Right hindlimb (tissue), 1 donor: ENCODE measurements at places on chromosomes 5 and 9.

DNA sequence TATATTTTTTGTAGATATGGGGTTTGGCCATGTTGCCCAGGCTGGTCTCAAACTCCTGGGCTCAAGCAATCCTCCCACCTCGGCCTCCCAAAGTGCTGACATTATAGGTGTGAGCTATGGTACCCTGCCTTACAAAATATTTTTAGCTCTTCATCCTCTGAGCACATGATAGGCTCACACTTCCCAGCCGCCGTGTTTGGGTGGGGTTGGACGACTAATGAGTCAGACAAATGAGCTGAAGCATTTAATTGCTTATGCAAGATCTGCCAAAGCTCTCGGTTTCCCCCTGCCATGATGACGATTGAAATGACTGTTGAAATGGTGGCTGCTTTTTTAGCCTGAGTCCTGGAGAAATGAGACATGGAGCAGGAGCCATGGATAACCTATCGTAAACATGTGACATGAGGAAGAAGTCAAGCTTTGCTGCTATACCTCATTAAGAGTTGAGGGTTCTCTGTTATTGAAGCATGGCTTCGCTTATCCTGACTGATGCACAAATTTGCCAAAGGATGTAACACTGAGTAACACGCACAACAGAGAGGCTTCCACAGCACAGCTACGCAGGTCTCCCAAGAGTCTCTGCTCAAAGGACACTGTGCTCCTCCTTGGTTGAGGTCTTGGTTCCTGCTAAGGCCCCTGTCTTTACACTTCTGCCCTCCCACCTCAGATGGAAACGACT lies 48.2 kb upstream of the GFPT2 start:
- DNase-seq, result no peak

- DNase-seq, result peak; percentile 41
Observed at GRCh38 chr5:76273206-76273885, 129.7 kb upstream of the IQGAP2 start.

- no peak for DNase-seq
Observed at GRCh38 chr5:168613996-168614395, 34.8 kb upstream of the PANK3 start.

DNA sequence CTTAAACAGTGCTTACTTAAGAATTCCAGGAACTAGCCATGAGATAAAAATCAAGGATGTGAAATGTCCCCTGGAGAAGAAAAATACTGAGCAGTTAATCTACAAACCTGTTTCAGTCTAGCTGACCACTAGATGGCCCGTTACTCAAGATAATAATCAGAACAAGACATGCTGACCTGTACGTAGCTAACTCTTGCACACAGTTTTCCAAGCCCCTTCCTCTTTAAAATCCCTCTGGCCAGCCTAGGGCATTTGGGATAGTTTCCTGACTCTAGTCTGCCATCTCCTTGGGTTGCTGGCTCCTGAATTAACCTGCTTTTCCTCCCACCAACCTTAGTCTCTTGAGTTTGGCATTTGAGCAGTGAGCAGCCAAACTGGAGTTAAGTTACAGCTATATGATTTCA lies 59.2 kb upstream of the TRAF1 start:
- peak; percentile 38 for DNase-seq

DNA sequence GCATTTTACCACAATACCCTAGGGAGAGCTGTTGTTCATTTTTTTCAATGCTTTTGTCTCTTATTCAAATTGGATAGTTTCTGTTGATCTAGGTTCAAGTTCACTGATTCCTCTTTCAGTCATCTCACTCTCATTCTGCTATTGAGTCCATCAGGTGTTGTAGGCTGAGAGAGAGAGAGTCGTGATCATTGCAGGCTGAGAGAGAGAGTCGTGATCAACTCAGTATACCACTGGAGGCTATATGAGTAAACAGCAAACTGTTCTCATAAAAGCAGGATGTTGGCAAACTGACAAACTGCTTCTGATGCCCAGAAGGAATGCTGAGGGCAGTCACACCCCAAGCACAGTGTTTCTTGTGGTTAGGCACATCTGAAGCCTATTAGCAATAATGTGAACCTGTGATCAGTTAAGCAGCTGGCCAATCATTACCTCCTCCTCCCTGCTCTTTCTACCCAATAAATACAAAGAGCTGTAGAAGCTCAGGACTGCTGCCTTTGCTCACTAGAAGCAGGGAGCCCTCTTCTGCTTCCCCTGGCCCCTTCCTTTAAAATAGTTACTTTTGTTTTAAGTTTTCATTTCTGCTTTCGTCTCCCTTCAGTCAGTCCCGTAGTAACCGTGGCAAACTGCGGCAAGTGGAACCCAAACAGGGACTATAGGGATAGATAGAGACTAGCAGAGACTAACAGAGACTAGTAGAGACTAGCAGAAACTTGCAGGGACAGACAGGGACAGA lies 476.1 kb upstream of the ACO1 start:
- DNase-seq, result no peak

DNA sequence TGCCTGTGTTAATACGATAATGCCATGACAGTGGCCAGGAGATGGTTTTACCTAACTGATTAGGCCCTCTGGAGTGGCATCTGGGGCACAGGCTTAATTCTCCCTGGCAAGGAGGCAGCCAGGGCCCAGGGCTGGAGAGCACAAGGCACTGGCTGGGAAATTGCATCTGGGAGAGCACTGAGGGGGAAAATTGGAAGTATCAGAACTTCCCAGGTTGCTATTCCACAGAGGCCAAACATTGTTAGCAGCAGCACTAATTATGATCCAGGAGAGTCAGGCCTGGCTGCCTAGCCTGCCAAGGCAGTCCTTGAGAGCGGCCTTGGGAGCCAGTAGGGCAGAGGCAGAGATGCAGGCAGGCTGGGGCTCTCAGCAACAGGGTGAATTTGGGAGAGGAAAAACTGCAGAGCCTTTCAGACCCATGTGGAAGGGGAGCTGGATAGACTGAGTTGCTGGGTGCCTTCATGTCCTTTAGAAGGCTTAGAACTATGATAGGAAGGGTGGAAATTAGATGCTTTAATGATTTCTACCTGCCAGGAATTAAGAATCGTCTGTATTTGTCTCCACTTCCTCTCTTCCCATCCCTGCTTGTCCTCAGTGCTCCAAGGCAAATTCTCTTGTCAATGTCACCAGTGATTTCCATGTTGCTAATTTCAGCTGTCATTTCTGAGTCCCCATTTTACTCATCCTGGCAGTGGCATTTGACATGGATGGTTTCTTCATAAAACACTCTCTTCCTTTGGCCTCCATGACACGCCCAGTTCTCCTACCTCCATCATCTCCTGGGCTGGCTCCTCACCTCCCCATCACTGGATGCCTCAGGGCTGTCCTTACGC lies 56.1 kb upstream of the HSPA9 start:
- DNase-seq, result no peak

GRCh38 chr9:113223963-113224362 lies 2.6 kb downstream of the SLC31A1 start:
- DNase-seq, result no peak

DNA sequence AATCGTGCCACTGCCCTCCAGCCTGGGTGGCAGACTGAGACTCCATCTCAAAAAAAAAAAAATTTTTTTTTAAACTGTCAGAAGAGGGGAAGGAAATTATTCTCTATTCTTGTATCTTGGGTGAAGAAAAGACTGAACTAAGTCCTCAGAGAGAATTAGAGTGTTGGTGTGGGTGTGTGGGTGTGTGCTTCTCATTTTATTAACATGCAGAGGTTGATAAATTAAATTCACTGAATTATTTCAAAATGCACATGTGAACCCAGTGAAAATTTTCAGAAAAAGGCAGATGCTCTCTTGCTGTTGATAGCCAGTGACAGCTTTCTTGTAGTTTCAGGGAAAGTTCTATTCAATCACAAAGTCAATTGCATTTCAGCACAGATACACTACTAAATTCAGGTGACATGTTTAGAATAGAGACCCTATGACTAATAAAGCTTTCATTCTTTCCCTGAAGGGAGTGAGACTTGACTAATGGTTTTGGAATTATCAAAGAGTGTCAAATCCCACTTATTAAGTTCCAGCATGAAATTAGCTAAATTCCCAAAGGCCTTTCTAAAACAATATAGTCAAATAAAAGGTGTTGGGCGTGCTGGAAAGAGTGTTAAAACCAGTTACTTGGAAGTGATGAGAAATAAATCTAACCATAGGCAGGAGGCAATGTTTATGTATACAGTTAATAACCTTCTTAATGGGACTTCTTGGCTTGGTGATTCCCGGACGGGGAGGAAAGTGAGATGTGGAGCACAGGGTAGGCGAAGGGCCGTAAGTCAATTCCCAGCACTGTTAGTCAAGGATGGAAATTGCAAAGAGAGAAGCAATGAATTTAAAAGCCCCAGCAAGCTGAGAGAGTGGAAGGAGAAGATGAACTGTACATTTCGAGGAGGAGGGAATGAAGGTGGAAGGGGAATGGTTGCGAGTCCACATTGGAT lies 103.2 kb upstream of the SPATA31D4 start:
- DNase-seq, result no peak

DNA sequence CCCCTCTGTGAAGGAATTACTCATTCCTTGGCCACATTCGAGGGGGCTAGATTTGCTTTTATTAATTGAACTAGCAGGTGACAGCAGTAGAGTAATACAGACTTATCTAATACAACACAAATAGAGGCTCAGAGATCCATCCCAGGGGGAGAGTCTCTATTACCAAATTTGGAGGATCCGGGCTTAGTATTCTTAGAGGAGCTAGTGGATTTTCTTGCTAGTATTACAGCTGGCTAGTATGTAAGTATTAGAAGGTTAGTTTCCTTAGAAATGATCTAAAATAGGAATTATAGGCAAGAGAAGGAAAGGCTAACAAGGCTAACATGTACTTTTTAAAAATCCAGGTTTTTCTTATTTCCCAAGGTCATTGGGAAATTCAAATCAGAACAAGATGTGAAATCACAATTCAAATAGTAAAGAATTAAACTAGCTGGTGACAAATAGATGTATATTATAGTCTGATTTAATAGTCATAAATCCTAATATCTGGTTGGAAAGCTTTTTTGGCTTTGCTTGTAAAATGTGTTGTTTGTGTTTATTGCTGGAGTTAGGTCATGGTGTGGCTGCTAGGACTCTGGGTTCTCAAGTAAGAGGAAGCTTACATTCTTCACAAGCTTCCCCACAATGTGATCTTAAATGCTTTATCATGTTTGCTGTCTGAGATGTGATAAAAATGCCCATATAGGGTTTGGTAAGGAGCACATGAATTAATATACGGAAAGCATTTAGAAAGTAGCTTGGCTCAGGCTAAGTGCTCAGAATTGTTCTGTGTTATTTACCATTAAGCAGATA lies 160.4 kb upstream of the MPDZ start:
- no peak for DNase-seq

GRCh38 chr5:76351577-76351976 lies 51.5 kb upstream of the IQGAP2 start:
- DNase-seq, result no peak

GRCh38 chr9:114008667-114009410 lies 69.3 kb downstream of the AMBP start:
- no peak for DNase-seq

DNA sequence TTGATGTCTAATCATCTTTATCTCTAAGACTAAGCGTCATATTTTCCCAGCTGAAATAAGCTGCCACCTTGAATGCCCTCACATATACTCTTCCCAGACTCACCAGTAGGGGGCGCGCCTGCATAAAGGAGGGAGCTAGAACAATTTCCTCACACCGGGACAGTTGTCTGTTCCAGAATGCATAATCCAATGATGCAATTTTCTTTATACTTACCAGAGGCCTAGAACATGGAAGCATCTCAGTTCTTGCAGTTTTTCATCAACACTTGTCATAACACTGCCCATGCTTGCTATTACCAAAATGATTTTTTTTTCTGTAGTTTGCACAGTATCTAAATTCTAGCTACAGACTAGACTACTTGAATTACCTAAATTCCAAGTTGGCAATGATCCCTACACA lies 203.9 kb downstream of the FRMD3 start:
- peak; percentile 85 for DNase-seq

GRCh38 chr5:138663009-138663408 lies 87.8 kb upstream of the HSPA9 start:
- DNase-seq, result no peak

GRCh38 chr9:93680443-93681268 lies 104.3 kb downstream of the PHF2 start:
- DNase-seq, result peak; percentile 12

- no peak for DNase-seq
Observed at GRCh38 chr5:144289277-144289676, 118.6 kb downstream of the KCTD16 start.

DNA sequence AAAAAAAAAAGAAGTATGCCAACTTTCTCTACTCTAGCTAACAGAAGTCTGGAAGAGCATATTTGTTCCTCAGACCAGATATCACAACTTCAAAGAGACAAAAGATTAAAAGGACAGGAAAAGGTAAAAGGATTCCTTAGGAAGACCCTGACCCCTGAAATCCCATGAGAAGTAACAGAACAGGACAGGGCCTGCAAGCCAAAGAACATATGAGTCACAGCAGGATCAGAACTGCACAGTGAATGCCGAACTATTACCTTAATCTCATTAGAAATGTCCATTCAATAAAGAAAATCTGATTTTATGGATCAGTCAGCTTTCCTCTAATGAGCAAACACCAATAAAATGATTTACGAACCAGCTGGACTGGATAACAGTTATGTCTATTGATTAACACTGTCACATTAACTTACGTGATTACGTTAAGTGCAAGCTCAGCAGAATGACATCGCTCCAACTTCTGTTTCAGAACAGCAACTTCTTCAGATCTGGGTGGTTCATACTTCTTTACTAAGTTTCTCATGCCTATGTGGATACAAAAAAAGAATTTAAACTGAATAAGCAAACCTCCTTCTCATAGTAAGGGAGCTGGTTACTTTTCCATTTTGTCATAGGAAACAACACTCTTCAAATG lies 13.6 kb downstream of the CCNH start:
- DNase-seq, result no peak

- DNase-seq, result no peak
Observed at GRCh38 chr5:54756301-54756700, 229.1 kb downstream of the ESM1 start.

GRCh38 chr9:81685763-81686613 lies 3.4 kb downstream of the TLE1 start:
- no peak for DNase-seq
